Stimulated activated CD4-positive, alpha-beta T cell treated with anti-CD3 and anti-CD28 coated beads, TNF-alpha, amount 100 ng/mL, for 1 hour (primary cell): ENCODE measurements at places on chromosomes 12 and 14.

- DNase-seq = no peak
These were observed 17.9 kb upstream of the NID2 start for GRCh38 chr14:52086711-52087110.

DNA sequence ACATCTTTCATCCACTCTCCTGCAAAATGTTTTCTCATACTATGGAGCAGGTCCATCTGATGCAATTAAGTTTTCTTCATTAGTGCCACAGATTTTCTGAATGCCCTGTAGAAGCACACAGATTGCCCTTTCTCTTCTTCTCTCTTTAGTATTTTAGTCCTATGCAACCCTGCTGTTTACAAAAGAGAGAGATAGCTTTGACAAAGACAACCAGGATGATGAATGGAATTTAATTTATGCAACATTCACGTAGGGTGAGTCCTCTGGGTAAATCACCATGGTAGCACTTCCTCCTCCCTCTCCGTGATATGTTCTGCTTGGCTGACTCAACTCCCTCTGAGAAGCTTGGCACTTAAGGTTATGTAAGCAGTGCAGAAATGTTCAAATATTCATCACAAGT, 400.9 kb upstream of the PDE3A start:
- no peak for DNase-seq

- no peak for DNase-seq
These were observed 44.1 kb upstream of the CHST11 start for GRCh38 chr12:104412681-104413080.

DNA sequence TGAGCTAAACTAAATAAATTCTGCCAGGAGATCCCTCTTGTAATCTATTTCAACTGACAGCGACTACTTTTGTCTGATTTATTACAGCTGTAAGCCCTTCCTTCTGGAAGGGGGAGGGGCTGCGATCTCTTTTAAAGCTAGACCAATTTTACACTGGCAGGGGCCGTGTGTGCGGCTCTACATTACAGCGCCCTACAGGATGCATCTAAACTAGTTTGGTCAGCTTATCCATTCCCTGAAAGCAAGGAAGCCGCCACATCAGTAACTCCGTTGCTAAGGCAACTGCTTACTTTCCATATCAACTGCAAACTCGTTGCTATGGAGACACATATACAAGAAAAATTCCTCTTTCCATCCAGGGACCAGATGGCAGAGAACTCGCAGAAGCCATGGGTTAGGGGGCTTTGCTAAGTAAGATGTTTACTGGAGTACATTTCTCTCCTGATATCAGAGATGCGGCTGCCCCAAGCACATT, 17.4 kb downstream of the FOXN3 start:
- DNase-seq = no peak

DNA sequence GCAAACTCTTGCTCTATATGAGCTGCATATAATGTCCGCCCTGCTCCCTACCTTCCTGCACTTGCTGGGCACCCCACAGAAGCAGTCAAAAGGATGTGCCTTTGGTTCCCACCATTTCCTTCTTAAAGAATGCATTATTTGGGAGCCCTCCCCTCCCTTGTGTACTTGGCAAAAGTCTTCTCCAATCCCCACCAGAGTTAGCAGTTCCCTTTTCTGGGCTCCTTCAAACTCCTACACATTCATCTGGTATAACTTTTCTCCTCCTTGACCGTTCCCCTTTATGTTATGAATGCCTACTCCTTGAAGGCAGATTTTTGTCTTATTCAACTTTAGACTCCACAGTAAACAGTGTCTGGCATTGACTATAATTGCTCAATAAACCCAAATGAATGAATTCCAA, 27.8 kb downstream of the AREL1 start:
- no peak for DNase-seq

DNA sequence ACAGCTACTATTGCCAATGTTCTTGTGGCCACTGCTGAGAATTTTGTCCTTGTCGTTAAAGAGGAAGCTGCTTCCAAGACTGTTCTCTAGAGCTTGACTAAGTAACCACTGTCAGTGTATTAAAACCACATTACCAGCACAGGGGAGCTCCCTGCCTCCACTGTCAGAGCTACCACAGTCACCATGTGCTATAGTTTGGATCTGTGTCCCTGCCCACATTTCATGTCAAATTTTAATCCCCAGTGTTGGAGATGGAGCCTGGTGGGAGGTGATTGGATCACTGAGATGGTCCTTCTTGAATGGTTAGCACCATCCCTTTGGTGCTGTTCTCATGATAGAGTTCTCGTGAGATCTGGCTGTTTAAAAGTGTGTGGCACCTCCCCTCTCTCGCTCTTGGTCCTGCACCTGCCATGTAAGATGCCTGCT, 23.2 kb upstream of the RAP1B start:
- no peak for DNase-seq
